ENCODE measurements at places on chromosomes 6 and 20. TPM values are rescaled to one million over a fixed set of nuclear protein-coding genes. Genes with fewer than 3 reads are reported as not detected.

Gene B3GAT2
- 0.28 TPM for total RNA-seq

Gene SAPCD1
- 4.2 TPM for total RNA-seq

Gene GTF3C6
- total RNA-seq = 59.9 TPM

- H3K36me3 ChIP-seq = no peaks in the 10 kb centered on the region
- H3K27me3 ChIP-seq = no peaks in the 10 kb centered on the region
- no peak overlapping the region for H3K4me3 ChIP-seq
- peaks cover 49% of the 10 kb centered on the region for H3K4me1 ChIP-seq
- DNase-seq = no peak
- H3K27ac ChIP-seq = peak overlapping the region; percentile 62
Observed at GRCh38 chr6:137863091-137863797, 3.8 kb upstream of the TNFAIP3 start.

DNA sequence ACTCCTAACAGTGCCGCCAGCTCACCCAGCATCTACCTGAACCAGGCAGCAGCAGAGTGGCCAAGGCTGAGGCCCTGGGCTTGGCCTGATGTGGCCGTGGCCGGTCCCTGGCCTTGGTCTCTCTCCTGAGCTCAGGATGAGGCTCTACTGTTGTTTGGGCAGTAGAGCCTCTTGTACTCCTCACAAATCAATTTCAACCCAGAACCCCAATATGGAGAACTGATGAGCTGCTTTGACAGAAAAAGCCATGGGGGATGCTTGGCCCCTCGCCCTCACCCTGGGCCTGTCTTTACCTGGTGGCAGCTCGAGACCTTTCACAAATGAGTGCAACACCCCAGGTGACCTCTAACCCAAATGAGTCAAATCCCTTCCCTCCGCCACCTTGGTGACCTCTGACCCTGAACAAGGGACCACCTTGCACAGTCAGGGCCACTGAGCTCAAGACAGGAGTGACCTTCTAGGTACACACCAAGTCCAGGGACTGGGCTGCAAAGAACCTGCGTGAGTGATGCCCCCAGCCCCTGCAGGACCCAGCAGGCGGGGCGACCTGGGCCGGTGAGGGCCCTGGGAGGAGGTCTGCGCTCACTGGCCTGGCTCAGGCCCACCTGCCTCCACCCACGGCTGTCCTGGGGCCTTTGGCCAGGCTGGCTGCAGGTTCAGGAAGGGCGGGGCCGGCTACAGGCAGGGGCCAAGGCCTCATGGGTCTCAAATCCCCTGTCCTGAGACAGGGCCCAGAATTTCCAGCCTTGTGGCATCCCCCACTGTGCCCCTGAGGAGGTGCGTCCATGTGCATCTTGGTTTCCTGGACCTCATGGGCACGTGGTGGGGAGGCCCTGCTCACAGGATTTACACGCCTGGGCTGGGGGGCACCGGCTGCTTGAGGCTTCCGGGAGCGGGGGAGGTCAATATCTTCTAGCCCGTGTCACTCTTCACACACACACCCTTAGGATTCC is 30.2 kb downstream of the PSMG4 start:
- H3K4me3 ChIP-seq = no peak overlapping the region
- no peaks in the 10 kb centered on the region for H3K27me3 ChIP-seq
- peak; percentile 60 for DNase-seq
- no peaks in the 10 kb centered on the region for H3K36me3 ChIP-seq

GRCh38 chr6:14665827-14666724 is 548.5 kb downstream of the CD83 start:
- no peaks in the 10 kb centered on the region for H3K27me3 ChIP-seq
- no peaks in the 10 kb centered on the region for H3K36me3 ChIP-seq
- no peak overlapping the region for H3K4me3 ChIP-seq
- H3K27ac ChIP-seq = no peak overlapping the region

- no peaks in the 10 kb centered on the region for H3K36me3 ChIP-seq
- no peaks in the 10 kb centered on the region for H3K27me3 ChIP-seq
- H3K27ac ChIP-seq = no peak overlapping the region
- H3K4me3 ChIP-seq = no peak overlapping the region
- no peak for DNase-seq
- H3K4me1 ChIP-seq = no peaks in the 10 kb centered on the region
Observed at GRCh38 chr6:75223428-75223827, 17.6 kb upstream of the COL12A1 start.

DNA sequence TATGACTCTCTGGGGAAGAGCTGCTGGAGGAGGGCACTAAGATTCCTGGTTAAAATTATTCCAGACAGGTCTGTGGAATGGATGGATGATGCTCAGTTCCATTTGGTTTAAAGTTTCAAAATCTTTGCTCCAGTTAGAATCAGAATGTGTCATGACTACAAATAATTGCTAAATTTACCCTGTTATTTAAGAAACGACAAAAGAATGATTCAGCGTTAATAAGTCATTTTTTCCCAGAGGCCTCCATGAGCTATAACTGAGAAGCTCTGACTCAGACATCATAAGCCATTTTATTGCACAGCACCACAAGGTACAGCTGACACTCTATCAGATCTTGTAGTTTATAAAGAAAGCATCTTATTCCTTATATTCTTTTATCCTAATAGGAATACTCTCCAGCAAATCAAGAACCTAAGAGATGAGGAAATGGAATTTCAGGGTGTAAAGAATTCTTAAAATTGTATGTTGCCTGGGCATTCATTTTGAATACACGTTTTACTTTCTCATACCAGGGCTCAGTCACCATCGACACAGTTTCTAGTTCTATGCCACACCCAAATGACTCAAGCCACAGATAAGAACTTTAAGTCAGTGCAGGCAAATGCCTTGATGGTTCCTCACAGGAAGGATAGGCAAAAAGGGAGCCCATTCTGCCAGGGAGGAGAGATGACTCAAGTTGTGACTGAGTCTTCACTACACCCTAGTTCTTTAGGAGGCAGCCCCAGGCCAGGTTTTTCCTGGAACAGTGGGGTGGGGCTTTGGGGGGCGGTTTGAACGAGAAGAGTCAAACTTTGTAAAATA is 636.0 kb downstream of the MMUT start:
- no peak for DNase-seq
- H3K4me1 ChIP-seq = no peaks in the 10 kb centered on the region

GRCh38 chr6:80527552-80528052 is 421.1 kb downstream of the BCKDHB start:
- peaks cover 14% of the 10 kb centered on the region for H3K4me1 ChIP-seq
- no peaks in the 10 kb centered on the region for H3K27me3 ChIP-seq
- DNase-seq = no peak
- no peak overlapping the region for H3K27ac ChIP-seq

Measured in sigmoid colon (tissue), 7 donors.